CD4-positive, alpha-beta T cell treated with Interleukin-10 for 1 hour (primary cell): ENCODE measurements at places on chromosomes 12 and 14.

DNA sequence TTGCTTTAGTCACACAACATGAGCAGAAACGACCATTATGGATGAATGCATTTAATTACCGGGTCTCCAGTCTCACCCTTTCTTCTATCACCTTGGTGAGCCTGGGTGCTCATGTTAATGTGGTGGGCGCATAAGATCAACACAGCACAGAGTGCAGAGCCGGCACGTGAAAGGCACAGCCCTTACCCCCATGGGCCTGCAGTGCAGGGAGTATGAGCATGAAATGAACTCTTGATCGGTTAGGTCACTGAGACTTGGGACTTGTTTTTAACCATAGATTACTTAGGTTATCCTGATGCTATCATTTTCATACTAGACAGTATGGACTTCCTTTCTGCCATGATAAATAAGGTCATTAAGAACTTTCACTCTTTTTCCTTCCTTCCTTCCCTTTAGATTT, 156.8 kb downstream of the CRADD start:
- DNase-seq: no peak

GRCh38 chr14:103134405-103134804, 11.1 kb downstream of the TNFAIP2 start:
- no peak for DNase-seq

DNA sequence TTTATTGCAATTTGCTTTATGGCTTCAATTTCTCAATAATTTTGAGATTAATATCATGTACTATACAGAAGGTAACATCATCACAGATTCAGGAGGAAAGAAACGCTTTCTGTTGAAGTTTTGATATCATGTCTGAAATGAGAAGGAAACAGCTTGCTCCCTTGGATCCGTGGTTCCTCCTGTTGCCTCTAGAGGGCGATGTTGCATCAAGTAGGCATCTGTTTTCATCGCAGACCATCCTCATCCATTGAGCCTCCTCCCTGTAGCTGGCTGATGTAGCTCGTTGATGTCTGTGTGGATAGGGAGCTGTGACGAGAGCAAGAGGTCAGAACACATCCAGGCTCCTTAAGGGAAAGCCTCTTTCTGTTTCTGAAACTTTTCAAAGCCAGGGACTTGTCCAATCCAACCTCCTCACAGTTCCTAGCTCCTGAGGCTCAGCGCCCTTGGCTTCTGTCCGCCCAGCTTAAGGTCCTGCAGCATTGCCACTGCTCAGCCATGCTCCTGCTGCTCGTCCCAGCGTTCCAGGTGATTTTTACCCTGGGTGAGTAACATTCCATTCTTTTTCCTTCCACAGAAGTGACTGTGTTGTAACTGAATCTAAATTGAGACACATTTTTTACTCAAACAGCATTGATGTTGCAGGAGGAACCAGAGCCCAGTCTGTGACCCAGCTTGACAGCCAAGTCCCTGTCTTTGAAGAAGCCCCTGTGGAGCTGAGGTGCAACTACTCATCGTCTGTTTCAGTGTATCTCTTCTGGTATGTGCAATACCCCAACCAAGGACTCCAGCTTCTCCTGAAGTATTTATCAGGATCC, 304.8 kb upstream of the OR4E1 start:
- peak; percentile 72 for DNase-seq

GRCh38 chr12:13088496-13088895, 15.0 kb downstream of the GSG1 start:
- DNase-seq: no peak

DNA sequence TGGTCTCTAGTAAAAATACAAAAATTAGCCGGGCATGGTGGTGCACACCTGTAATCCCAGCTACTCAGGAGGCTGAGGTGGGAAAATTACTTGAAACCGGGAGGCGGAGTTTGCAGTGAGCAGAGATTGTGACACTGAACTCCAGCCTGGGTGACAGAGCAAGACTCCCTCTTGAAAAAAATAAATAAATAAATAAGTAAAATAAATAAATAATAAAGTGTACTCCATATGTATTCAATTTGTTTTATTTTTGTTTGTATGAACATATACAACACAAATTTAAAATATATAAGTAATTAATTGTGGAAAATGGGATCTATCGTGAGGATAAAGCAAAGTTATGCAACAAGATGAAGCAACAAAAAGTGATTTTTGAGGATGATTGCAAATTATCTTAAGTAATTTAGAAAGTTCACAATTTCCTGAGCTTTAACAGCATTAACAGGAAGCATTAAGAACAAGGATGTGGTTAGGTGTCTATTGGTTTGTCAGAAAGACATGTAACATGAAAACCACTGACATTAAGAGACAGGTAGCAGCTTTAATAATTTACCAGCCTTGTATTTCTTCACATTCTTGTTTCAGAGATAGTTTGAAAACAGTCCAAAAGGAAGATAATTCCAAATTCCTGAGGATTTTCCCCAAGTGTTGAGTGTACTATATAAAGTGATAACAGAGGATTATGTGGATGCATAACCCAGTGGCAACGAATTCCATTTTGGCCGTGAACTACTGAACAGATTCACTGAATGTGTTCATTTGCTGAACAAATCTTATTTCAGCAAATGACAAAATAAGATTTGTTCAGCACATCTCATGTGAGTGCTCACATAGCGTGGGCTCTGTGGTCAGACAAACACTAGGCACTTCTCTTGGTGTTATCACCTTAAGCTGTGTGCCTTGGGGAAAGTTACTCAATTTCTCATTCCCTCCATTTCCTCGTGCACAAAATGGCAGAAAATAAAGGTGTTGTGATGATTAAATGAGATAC, 68.6 kb upstream of the RESF1 start:
- DNase-seq: peak; percentile 64

DNA sequence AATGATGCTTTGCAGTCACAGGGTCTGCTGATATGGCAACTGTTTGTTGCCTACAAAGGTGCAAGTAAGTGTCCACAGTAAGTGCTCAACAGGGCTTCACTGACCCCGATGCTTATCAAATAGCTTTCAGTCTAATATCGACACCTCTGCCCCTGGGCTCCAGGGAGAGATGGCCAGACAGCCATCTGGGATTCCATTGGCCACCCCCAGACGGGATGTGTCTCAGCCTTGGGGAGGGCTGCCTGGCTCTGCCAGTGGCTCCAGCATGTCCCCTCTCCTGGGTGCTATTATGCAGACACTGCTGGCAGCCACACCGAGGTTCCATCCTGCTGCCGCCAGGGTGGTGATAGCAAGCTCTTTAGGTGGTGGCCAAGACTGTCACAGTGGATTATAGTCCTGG, 57.4 kb downstream of the DGLUCY start:
- DNase-seq: no peak

GRCh38 chr12:106149096-106149784, 10.5 kb upstream of the NUAK1 start:
- DNase-seq: no peak

DNA sequence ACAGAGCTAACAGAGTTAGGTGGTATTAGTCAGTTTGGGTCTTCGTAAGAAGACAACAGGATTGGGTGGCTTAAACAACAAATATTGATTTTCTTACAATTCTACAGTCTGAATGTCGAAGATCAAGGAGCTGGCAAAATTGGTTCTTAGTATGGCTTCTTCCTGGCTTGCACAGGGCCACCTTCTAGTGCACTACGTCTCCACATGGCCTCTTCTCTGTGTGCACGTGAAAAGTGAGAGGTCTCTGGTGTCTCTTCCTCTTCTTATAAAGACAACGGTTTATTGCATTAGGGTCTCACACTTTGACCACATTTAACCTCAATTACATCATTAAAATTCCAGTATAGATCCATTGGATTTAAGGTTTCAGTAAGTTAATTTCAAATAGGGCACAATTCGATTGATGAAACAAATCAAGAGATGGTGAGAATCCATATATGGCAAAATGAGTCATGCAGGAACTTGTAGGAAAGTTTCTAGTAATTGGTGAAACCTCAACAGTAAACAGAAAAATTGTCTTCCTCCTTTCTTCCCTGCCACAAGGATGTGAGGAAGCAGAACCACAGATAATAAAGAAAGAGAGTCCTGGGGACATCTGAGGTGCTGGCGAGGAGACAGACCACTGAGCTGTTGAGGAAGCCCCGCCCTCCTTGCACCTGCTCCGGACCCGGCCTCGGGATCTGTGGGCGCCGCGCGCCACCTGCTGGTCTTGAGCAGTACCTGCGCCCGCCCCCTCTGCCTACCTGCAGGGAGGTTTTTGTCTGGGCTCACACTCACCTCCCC, 846.7 kb downstream of the TMEM121 start:
- DNase-seq: peak; percentile 79

- DNase-seq: no peak
These were observed 98.5 kb upstream of the PLEKHA5 start for GRCh38 chr12:19031032-19031431.

DNA sequence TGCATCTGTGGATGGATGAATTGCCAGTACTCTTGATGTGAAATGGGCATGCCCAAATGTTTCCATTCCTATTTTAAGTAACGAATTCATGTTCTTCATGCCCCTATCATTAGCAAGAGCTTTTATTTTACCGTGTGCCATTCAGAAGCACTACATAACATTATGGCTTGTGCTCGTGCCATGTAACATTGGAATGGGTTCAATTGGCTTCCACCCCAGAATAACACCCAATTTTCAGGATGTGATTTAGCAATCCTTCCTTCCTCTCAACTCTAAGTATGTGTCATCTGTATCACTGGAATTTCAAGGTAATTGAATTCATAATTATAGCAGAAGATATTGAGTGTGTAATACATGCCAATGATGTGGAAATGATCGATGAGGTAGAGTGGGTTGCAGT, 145.8 kb upstream of the TMPO start:
- no peak for DNase-seq

GRCh38 chr14:100076133-100076532, 10.9 kb downstream of the EVL start:
- DNase-seq: peak; percentile 62

GRCh38 chr12:116537101-116537904, 21.9 kb upstream of the MAP1LC3B2 start:
- DNase-seq: no peak

DNA sequence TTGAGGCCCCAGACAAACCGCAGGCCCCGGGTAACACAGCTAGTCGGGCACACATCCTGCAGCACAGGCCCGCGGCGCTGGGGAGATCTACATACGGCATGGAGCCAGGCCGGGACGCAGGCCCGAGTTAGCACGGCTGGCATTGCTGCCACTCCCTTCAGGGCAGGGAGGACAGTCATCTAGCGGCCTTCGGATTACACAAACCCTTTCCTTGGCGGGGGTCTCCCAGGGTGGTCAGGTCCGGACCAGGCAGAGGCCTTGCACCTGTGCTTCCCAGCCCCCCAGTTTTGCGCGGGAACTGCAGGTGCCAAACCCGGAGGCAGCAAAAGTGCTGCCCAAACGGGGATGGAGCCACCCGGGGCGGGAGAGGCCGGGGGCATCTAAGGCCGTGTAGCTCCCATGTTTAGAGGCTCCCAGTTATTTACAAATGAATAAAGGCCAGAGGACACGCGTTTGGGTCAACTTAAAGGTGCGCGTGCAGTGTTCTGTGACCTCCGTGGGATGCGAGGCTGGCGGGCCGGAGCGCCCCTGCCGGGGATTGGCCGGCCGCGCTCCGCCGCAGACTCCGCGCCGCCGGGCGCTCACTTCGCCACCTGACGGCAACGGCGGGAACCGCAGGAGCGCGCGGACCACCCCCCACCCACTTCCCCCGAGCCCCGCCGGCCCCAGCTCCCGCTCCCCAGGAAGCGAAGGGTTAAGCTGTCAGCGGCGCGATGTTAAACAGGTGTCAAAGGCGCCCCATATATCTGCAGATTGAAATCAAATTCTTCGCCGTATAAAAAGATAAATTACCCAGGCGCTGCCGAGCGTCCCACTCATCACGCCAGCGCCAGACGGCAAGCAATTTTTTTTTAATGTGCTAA, 18.1 kb downstream of the VSX2 start:
- DNase-seq: peak; percentile 65

DNA sequence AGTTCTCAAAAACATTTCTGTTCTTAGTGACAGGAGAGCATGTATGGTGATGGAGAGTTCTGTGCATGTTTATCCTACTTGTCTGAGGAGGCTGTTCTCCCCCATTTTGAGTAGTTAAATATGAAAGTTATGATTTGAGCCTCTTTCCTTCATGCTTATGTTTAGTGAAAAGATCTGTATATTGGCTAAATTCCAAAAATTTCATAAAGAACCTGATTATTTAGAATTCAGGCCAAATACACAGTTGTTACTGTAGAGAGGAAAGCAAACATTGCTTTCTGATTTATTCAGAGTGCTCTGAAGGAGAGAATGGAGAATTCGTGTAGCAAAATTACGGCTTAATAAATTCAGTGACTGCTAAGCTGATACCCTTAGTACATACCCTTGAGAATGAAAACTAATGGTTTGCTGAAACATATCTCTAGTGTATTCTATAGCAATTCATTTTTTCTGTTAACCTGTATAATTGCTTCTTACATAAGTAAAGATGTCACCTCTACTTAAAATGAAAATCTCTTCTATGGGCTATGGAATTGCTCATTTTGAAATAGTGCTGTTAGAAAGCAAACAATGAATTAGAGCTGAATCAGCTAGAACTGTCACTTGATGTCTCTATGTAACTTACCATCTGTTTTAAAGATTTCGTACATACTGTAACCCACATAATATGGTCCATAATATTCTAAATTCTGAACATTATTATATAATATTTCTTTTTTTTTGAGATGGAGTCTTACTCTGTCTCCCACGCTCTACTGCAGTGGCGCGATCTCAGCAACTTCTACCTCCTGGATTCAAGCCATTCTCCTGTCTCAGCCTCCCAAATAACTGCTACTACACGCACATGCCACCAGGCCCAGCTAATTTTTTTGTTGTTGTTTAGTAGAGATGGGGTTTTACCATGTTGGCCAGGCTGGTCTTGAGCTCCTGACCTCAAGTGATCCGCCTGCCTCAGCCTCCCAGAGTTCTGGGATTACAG, 417.0 kb upstream of the RGS6 start:
- DNase-seq: no peak

DNA sequence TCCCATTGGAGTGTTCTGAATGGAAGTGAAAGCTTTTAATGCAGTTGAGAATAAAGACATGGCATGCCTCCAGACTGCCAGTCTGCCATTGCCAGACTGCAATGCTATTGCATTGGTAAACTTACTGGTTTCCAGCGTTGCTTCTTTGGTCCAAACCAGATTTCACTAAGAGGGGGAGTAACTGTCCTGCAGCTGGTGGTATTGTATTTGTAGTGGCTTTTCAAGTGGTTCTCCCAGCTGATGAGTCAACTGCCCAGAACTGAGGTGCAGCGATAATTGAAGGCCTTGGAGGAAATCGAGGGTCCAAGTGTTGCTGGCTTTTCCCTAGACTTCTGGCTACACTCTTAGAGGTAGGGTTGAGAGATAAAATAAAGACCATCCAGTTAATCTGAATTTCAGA, 31.9 kb downstream of the ERG28 start:
- no peak for DNase-seq

DNA sequence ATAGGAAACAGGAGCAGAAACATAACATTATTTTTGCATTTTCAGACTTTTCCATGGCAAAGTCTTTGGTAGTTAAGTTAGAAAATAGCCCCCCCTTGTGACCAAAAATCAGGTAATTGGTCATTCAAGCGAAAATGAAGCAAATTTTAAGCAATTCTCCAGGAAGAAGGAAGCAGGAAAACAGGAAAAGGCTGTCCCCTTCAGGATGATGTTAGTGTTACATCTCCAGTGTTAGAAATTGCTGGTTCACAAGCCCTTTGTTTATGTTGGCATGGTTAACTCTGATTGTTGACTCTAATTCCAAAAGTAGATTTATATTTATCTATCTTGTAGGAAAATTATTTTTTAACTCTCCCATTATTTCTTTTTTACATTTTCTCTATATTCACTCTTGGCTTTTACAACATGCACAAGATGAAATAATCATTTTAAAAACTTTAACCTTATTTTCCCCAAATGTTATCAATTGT, 18.8 kb upstream of the GAS2L3 start:
- DNase-seq: peak; percentile 29

GRCh38 chr12:120979220-120979861, 998 bp downstream of the HNF1A start:
- DNase-seq: no peak
